ENCODE measurements at places on chromosomes 4 and X.

- DNase-seq: no peak
Measured at GRCh38 chr4:112311516-112311915, 14.3 kb downstream of the ALPK1 start.

- no peak for DNase-seq
Measured at GRCh38 chr4:189804894-189805293, 135.8 kb upstream of the FRG1 start.

DNA sequence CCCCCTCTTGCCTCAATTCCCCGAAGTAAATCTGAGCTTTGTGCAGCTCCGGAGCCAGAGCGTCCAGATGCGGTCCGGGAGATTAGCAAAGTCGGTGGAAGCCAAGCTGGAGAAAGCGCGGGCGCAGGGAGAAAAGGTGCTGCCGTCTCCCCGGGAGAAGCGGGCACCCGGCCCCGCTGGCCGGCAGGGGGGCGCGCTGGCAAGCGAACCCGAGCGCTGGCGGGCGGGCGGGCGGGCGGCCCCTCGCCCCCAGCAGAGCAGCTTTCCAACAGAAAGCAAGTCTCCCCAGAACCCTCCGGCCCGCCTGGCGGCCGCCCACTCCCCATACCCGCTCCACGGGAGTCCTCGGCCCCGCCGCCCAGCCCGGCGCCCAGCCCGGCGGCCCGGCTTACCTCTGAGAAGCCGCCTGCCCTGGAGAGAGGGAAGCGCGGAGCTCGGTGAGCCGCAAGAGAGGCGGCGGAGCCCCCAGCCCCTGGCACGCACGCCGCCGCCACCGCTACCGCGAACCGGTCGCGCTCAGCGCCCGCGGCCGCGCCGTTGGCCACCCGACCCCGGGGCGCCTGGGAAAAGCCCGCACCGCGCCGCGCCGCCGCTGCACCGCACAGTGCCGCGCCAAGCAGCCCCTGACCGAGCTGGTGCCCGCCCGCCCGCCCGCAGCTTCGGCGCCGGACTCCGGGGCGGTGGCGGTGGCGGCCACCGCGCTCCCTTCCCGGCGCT is 529 bp upstream of the CITED1 start:
- no peak for DNase-seq

DNA sequence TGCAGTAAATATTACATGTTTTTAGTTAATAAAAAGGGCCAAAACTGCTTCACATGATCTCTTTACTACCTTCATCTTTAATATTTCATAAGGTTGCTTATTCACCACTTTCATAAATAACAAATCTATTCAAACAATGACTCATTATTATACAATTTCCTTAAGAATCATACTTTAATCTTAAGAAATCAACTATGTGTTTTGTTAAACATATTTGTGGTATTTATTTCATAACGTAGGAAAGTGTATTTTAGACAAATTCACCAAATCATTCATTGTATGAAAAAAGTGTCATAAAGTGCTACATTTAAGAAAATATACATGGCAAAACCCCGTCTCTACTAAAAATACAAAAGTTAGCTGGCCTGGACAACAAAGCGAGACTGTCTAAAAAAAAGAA is 150.5 kb upstream of the RXFP1 start:
- no peak for DNase-seq

GRCh38 chrX:133776072-133776471 is 209.3 kb downstream of the GPC3 start:
- DNase-seq: no peak

DNA sequence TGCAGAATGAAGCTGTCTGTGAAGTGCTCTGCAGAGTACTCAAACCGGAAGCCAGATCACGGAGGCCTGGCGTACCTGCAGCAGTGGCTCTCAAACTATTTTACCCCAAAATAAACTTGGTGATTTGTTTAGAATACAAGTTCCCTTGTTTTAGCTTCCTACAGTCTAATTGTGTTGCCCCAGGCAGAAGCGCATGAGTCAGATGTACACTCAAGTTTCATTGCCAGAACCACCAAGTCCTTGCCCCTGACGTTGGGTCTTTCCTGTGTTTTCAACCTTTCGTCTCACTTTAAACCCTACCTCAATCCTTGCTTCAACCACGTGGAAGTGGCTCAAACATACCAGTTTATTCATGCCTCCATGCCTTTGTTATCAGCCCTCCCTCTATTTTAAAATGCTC is 66.2 kb upstream of the SLC7A11 start:
- DNase-seq: no peak

DNA sequence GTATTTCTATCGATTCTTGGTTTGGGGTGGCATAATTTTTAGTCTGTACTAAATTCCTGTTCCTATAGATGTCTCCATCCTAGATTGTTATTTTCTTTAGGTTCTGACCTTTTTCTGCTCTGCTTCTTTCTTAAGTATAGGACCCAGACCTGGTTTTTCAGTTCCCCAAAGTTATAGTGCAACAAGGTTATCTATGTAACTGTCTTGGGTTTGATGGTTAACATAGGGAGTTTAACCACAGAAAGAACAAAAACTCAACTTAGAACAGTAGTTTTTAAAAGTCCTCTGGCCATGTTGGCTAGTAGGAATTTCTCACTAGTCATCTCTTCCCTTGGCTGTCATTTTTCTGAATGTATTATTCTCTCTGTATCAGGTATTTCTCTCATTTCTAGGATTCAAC is 38.8 kb upstream of the MAD2L1 start:
- DNase-seq: no peak

DNA sequence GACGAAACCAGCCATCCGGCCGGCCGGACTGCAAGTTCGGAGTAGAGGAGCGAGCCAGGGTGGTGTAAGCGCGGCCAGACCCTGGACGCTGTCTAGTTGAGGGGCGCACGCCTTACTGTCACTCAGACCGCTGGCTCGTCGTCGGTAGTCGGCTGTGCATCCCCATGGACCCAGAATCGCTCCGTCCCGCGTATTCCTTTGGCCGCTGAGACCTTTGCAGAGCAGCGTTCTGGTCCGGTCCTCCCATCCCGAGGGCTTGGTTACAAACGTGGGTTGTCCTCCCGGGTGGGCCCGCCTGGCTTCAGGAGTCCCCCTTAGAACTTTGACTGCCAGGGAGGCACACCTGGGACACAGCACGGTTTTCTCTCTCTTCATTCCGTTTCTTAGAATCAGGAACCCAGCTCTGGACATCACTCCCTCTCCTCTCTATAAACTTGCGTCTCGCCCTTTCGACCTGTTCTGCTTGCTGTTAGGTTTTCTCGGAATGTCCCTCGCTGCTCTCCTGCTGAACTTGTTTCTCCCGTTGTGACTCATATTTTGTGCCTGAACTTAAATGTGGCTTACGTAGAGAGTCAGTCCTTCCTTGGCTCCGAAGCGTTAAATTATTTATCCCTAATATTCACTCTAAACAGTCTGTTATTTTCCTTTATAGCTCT is 672 bp downstream of the PGM2 start:
- peak; percentile 14 for DNase-seq

DNA sequence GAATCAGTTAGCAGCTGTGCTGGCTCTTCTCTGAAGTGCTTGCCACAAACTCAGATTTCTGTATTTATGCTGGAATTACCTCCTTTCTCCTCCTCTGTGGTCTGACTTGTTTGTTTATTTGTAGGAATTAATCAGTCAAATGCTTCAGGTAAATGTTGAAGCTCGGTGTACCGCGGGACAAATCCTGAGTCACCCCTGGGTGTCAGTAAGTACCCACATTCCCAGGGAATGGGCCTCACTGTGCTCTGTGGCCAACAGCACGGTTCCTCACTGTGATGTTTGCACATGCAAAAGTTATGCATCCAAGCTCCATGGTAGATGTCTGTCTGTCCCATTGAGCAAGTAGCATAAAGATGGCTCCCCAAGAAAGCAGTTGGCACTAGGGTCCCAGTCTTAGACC is 169.9 kb downstream of the DCLK2 start:
- DNase-seq: no peak

DNA sequence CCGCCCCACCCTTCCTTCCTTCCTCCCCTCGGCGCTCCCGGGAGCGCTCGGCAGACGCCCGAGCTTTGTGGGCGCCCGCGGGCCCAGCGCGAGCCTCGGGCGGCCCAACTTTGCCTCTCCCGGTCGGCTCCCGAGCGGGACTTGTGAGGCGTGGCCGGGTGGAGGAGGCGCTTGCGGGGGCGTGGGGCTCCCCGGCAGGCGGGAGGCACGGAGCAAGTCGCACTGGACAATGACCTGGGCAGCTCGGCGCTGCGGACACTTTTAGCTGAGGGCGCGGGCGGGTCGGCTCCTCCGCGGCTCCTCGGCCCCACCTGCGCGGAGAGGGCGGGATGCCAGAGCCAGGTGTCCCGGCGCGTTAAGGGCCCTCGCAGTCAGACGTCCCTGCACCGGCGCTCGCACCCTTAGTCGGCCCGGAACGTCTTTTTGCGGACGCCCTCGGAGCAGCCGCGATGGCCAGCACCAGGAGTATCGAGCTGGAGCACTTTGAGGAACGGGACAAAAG is 385 bp downstream of the DCLK2 start:
- peak; percentile 10 for DNase-seq

Data from activated naive CD4-positive, alpha-beta T cell treated with anti-CD3 and anti-CD28 coated beads, Interleukin-2, amount 50 U/mL, for 72 hours (primary cell).